Mononuclear cell (primary cell): ENCODE measurements at places on chromosomes 2 and 18. TPM values are rescaled to one million over a fixed set of nuclear protein-coding genes. Genes with fewer than 3 reads are reported as not detected.

PMS1 gene
- 17.8 TPM for total RNA-seq

CD207 gene
- 0.10 TPM for total RNA-seq

HS1BP3 gene
- total RNA-seq: 10.2 TPM

VIL1 gene
- total RNA-seq: 2.1 TPM

TTN gene
- total RNA-seq: 47.6 TPM

NEU4 gene
- 8.5 TPM for total RNA-seq

SCN3A gene
- total RNA-seq: 3.3 TPM

PCARE gene
- total RNA-seq: under 0.01 TPM
